PC-3 (cell line): ENCODE measurements at places on chromosomes 11 and 22.

- no peak for DNase-seq
These were observed 111.3 kb upstream of the PAX6 start for GRCh38 chr11:31922450-31922849.

DNA sequence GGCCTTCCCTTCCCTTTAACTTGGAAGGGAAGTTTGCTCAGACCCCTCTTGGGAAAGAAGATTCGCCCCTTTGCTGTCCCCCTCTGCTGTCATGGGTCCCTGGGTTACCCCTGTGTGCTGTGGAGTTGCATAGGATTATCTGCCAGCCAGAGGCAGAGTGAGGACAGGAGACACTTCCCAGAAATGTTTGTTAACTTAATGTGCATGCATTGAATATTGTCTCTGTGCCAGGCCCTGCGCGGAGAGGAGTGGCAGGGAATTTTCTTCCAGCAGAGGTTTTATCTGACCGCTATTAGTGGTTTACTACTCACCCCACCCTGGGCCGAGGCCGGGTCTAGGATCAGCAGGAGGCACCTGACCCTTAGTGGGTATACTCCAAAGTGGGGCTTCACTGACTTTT is 894.8 kb downstream of the TBC1D22A start:
- no peak for DNase-seq

DNA sequence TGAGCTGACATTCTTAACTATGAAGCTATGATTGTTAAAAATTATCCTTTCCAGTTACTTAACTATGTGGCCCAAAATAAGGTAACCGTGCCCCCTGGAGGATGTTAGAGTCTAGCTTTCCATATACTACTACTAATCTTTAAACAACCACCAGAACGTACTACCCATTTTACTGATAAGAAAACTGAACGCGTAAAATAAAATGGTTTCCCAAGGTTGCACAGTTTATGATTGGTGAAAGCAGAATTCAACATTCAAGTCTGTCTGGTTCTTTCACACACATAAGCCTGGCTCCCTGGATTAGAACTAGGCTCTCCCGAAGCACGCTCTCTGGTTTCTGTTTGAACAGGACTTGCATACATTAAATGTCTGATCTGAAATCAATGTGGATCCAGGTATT is 437.8 kb upstream of the CCDC90B start:
- DNase-seq: peak; percentile 58

DNA sequence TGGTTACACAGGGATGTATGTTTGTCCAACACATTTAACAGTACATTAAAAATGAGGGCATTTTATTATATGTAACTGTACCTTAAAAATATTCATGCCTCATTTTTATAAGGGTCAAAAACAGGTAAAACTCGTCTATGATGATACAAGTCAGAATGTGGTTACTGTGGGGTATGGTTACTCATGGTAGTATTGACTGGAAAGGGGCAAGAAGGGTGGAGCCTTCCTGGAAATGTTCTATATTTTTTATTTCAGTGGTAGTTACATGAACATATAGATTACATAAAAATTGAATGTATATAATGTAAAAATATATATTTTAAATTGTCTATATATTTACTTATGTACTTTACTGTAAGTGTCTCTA is 99.8 kb downstream of the STIM1 start:
- peak; percentile 90 for DNase-seq

DNA sequence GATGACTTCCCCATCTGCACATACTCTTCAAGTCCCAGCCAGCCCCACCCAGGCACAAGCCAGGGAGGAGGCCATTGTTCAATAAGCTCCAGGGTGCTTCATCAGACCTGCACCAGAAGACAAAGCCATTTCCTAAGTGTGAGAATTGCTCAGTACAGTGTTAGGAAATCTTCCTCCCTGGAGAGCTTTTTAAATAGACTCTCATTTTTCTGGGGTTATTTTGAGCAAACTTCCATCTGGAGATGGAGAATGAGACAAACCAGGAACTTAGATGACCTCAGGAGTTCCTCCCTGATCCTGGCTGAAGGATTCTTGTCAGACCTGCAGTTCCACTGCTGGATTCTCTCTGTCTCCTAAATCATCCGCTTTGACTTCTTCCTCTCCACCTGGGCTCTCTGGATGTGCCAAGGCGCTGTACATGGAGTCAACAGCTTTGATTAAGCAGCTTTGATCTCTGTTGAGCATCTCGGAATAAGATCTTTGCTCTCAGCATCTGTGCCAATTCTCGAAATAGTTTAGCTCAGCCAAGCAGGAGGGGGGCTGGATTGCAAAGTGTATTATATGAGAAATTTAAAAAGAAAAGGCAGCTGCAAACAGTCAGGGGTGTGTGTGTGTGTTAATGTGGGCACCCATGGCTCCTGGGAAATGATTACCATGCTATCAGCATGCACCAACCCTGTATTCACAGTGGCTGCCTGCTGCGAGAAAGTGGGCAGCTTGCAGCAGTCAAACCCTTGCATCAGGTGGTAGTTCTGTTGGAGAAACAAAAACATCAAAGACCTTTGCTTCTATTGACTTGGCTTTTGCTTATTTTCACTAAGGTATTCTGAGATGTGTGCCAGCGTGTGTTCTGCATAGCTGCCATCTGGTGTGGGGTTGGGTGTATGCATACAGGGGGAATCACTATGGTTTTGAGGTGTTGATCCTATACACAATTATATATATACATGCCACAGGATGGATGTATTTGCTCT is 70.2 kb upstream of the NAV2 start:
- DNase-seq: no peak

- DNase-seq: no peak
These were observed 39.7 kb upstream of the MICAL2 start for GRCh38 chr11:12070446-12071267.

DNA sequence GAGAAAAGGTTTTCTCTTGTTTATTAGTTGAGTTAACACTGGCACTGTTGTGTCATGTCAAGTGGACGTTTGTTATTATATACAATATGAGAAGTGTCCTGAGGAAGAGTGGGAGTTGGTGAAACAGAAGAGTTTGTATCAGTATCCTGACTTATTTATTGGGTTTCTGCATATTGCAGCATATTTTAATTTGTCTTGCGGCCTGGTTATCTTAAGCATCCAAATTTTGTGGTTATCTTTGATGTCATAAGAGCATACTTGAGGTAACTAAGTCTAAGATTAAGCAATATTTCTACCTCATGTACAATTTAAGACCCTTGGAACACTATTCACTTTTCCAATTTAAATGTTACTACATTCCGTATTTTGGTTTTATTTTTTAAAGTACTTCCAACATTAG is 103.5 kb downstream of the DDX10 start:
- DNase-seq: no peak

GRCh38 chr11:34147581-34147980 is 42.2 kb downstream of the NAT10 start:
- no peak for DNase-seq

DNA sequence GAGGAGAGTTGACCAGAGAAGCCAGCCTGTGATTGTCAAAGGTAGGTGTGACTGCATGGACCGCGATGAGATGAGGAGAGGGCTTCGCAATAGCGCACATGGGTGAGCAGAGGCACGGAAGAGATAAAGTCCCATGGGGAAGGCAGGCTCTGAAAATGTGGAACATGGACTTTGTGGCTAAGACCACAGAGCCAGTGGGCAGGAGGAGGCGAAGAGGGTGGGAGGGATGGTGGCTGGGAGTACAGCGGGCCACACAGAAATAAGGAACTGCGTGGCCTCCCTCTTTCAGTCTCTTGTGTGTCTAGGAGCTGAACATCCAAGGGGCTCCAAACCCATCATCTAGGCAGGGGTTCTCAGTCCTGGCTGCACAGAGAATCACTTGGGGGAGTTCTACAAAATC is 98.6 kb downstream of the TENM4 start:
- no peak for DNase-seq
